ENCODE measurements at places on chromosomes 5 and 9.

GRCh38 chr9:114324492-114324891, 1.6 kb downstream of the ORM1 start:
- DNase-seq, result no peak

DNA sequence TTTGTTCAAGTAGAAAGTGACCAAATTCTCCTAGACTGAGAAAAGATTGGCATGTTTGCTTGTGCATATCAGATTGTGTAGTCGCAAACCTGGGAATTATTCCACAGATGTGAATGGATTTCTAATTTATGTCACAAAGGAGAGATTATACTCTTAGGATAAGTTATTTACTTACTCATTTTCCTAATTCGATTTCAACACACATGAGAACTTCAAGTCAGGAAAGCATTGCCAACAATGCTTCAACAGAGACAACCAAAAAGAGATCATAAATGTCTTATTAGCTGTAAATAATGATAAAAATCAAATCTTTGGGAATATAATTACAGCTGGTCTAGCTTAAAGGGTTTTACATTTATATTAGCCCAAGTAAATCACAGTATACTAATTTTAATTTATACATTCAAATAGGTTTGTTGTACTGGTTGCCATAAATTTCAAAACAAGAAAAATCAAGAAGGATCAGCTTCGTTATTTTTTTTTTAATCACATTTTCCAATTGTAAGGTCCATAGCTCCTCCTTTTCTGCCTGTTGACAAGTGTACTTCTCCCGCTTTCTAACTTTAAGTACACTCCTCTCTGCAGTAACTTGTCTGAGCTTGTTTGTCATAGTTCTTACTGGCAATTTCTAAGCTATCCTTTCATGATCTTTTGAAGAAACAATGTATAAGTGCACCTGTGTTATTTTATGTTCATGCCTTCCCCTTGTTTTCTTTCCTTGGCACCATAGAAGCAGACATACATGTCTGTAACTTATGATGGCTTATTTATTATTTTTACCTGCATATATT, 246.6 kb downstream of the DEPDC1B start:
- DNase-seq, result no peak

- DNase-seq, result no peak
Measured at GRCh38 chr9:97516111-97516510, 14.6 kb downstream of the TMOD1 start.

- DNase-seq, result no peak
Measured at GRCh38 chr5:35540002-35540401, 77.7 kb upstream of the SPEF2 start.

DNA sequence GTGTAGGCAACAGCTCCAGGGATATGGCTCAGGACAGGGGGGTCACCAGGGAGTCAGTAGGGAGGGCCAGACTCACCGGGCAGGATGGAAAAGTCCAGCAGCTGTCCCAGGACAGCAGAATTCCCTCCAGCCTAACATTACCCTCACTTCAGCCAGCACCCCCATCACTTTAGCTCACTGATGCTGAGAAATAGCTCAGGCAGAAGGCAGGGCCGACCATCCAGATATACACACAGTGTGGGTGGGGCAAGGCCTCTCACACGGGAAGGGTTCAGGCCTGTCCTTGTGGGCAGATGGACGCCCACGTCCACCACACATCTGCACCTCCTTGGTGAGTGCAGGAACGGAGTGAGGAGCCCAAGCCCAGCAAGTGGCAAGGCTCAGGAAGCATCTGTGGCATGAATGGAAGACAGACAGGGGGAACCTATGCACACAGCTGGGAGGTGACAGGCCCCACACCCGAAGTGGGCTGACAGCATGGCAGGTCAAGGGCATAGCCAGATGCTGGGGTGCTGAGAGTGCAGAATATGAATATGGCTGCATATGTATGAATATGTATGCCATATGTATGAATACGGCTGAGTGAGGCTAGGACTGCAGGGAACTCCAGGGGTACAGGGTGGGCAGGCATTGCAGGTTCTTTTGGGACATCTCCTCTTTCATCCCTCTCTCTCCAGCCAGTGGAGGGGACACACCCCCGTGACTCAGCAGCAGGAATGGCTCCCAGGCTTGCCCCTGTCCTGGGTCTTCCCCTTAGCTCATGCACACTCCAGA, 17.0 kb downstream of the BICD2 start:
- no peak for DNase-seq

GRCh38 chr9:26262421-26263107, 584.3 kb upstream of the TUSC1 start:
- DNase-seq, result no peak

- no peak for DNase-seq
Measured at GRCh38 chr9:75152416-75152815, 64.1 kb downstream of the OSTF1 start.

GRCh38 chr5:31827867-31828266, 188.9 kb downstream of the PDZD2 start:
- no peak for DNase-seq

DNA sequence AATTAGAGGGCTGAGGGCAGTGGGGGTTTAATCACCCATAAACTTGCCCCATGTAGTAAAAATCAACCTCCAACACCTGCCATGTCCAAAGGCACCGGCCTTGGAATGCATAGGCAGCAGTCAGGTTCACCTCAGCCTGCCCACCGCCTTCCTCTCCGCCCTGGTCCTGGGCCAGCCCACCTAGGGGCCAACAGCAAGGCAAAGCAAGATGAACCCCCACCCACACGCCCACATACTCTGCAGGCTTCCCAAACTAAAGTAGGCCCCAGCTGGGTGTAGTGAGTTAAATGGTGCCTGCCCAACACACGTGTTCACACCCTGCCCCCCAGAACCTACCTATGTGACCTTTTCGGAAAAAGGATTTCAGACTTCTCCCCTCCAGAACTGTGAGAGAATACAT, 92.9 kb upstream of the RAI14 start:
- no peak for DNase-seq

DNA sequence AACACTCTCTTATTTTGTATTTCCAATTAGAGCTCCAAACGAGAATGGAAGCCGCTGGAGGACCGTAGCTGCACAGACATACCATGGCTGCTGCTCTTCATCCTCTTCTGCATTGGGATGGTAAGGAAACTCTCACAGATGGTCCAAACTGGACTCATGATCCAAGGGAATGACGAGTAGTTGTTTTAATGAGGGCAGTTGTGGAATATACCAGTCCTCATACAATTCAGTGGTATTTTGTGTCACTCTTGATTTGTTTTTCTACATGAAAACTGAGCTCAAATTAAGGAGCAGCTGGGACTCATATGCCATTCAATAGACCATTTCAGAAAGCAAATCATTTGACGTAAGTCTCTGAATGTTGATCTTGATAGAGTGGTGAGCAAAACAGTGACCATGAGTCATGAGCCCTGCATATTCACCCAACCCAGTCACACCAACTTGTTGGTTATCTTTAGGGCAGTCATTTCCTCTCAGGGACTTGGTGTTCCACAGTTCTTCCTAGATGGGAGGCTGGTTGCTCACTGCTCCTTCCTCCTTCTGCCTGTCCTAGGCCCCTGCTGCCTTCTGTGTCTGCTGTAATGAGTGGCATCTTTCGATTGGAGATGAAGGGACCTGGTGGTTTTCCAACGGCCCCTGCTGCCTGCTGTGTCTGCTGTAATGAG, 54.9 kb downstream of the SLC44A1 start:
- DNase-seq, result peak; percentile 87

GRCh38 chr9:128412120-128412790, 8.4 kb upstream of the CERCAM start:
- DNase-seq, result peak; percentile 78

GRCh38 chr9:8432224-8432623, 632.6 kb upstream of the DMAC1 start:
- no peak for DNase-seq

- no peak for DNase-seq
Measured at GRCh38 chr5:26622947-26623346, 415.4 kb downstream of the CDH9 start.

DNA sequence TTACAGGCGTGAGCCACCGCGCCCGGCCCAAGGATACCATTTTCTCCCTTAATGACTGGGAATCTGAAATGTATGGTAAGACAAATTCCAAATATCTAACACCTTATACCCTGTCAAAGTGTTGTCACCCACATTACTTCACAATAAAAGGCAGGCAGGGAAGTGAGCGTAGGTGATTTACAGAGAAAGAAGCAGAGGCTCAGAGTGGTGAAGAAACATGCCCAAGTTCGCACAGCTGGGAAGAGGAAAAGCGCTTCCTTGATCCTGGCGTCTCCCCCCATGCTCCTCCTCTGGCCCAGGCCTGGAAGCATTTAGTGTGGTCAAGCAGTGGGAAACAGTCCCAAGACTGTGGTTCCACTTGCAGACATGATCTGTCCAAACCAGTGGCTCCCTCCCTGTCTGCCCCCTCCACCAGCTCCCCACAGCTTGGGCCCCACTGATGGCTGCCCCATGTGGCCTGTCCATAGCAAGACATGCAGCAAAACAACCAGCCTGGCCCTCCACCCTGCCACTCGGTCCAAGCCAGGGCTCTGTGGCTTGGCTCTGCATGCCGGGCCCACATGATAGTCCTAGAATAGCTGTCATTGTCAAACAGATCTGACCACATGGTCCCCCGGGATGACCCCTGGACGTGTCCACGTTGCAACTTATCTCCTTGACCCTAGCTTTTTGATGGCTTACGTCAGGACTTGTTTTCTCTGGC, 107.2 kb downstream of the TTLL11 start:
- peak; percentile 68 for DNase-seq

GRCh38 chr5:149345892-149346222, 558 bp downstream of the GRPEL2 start:
- peak; percentile 46 for DNase-seq

DNA sequence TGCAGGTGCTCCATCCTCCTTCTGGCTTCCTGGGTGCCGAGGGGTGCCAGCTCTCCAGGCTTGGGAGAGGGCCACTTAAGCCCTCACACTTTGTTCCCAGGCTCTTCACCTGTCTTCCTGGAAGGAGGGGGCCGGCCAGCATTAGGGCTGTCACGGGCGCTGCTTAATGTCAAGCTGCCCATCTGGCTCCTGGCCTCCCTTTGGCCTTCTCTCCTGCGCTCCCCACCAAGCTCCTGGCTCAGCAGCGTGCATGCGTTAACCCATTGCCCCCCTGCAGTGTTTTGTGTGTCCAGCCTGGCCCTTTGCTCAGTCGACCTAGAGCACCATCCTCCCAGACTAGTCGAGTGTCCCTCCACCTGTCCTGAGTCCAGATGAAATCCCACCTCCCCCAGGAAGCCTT, 21.3 kb downstream of the NTNG2 start:
- no peak for DNase-seq

DNA sequence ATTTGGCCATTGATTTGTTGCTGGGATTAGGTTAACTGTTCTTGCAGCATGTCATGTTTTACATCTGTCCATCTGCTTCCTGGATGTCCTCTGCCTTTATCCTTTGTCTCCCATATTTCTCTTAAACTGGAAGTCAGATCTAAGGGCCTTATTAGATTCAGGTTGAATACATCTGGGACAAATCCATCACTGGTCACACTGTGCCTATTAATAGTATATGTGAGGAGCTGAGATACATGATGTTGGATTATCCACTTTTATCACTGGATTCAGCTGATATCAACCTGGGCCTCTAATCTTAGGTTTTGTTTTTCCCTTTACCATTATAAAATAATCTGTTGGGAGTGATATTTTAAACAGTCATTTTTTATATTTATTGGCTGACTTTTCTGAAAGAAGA, 41.8 kb upstream of the ROPN1L start:
- no peak for DNase-seq
